ENCODE measurements at places on chromosomes 5 and 9. TPM values are rescaled to one million over a fixed set of nuclear protein-coding genes. Genes with fewer than 3 reads are reported as not detected.

Gene MIER3
- total RNA-seq: 12.7 TPM

Gene IFNB1
- not detected for total RNA-seq

Gene CTSV
- total RNA-seq: 0.12 TPM

Gene FST
- 16.3 TPM for total RNA-seq

Gene CNTNAP3
- total RNA-seq: 1.8 TPM

Gene CLK4
- 11.4 TPM for total RNA-seq

All from right lobe of liver (tissue), 6 donors.